ENCODE measurements at places on chromosomes 3 and 15. TPM values are rescaled to one million over a fixed set of nuclear protein-coding genes. Genes with fewer than 3 reads are reported as not detected.

PXK gene
- total RNA-seq = 38.6 TPM

DNA sequence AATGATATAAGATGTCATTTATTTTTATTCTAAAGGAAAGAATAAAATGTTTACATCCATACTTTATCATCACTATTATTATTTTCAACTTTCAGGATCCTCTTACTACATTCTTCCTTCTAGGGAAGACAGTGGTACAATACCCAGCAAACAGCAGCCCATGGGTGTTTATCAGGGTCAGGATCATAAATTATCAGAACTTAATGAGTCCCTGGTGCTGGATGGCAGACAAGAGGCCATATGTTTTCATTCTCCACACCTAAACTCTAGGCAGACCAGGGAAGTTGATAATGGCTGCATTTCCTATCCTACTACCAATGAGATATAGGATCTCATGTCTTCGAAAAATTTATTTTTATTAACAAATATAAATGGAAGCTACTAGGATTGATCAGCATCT, 127.7 kb downstream of the SAMMSON start:
- H3K36me3 ChIP-seq = no peaks in the 10 kb centered on the region
- H3K4me1 ChIP-seq = no peaks in the 10 kb centered on the region
- no peak overlapping the region for H3K4me3 ChIP-seq
- DNase-seq = no peak
- H3K27me3 ChIP-seq = no peaks in the 10 kb centered on the region

GABRR3 gene
- not detected for total RNA-seq

GRCh38 chr15:45179221-45179985, 8.4 kb downstream of the SHF start:
- DNase-seq = no peak
- peaks cover 13% of the 10 kb centered on the region for H3K4me1 ChIP-seq
- H3K36me3 ChIP-seq = no peaks in the 10 kb centered on the region

- no peaks in the 10 kb centered on the region for H3K27me3 ChIP-seq
- no peak overlapping the region for H3K27ac ChIP-seq
- H3K4me3 ChIP-seq = no peak overlapping the region
- H3K4me1 ChIP-seq = peaks cover 2% of the 10 kb centered on the region
- DNase-seq = no peak
Observed at GRCh38 chr3:184148076-184148475, 7.1 kb upstream of the DVL3 start.

- no peak for DNase-seq
- H3K27ac ChIP-seq = no peak overlapping the region
- H3K4me3 ChIP-seq = no peak overlapping the region
- no peaks in the 10 kb centered on the region for H3K36me3 ChIP-seq
- H3K4me1 ChIP-seq = no peaks in the 10 kb centered on the region
Observed at GRCh38 chr3:58627570-58627885, 39.0 kb downstream of the FAM3D start.

GRCh38 chr15:65326818-65327217, 22.3 kb downstream of the RNU5B-1 start:
- H3K27me3 ChIP-seq = peaks cover 10% of the 10 kb centered on the region
- no peaks in the 10 kb centered on the region for H3K36me3 ChIP-seq
- DNase-seq = no peak
- H3K27ac ChIP-seq = no peak overlapping the region
- H3K4me3 ChIP-seq = no peak overlapping the region
- no peaks in the 10 kb centered on the region for H3K4me1 ChIP-seq

All from activated naive CD8-positive, alpha-beta T cell treated with anti-CD3 and anti-CD28 coated beads, Interleukin-2, amount 10 ng/mL, durations not matched to agents 7 days and 5 days (primary cell).